T-helper 9 cell (primary cell): ENCODE measurements at places on chromosomes 6 and 20.

GRCh38 chr6:27811451-27811772, 100.8 kb downstream of the OR2B2 start:
- no peak for DNase-seq

- no peak for DNase-seq
These were observed 74.6 kb upstream of the CD93 start for GRCh38 chr20:23160536-23161243.

DNA sequence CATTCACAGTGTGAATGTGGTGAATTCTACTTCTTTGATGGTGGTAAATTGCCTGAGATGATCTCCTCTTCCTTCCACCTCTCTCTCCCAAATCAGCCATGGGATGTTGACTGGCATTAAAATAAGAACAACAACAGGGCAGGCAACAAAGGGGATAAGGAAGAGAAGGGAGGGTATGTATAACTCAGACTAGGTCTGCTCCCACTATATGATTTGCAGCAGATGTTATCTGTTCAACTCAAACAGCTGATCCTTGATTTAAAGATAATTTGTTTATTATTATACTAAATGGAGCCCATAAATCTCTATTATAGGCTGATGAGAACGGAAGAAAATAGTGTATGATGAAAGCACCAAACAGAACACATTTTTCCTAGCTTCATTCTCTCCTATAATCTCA, 262.0 kb downstream of the BTBD3 start:
- DNase-seq, result no peak

GRCh38 chr20:16411361-16411760, 161.9 kb downstream of the KIF16B start:
- no peak for DNase-seq

- DNase-seq, result no peak
These were observed 32.5 kb upstream of the PRDM1 start for GRCh38 chr6:106053484-106054205.

GRCh38 chr6:125002406-125002741, 40.1 kb downstream of the RNF217 start:
- no peak for DNase-seq

DNA sequence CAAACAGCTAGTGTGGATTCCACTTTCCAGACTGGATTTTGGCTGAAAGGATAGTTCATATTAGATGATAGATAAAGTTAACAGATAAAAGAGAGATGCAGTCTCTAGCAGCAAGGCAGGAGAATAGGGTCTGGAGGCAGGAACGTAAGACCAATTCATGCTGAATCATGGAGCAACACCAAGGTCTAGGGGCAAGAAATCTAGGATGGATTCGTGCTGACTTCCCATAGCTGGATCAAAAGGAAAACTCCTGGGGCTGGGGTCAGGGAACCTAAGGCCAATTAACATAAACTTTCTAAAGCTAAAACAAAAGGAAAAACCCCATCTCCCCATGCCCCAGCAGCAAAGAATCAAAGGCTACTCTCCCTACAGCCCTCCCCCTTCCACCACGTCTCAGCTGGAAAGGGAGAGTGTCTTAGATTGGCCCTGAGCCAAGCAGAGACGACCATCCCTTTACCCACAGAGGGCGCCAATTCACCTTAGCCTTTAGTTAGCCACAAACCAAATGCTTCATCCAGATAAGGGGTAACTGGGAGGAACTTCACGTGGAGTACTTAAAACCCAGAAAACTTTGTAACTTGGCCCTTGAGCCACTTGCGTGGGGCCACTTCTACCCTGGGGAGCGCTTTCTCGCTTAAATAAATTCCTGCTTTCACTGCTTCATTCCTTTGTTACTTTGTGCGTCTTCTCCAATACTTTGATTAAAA, 7.6 kb downstream of the TREM1 start:
- peak; percentile 38 for DNase-seq

GRCh38 chr6:34969662-34970265, 80.7 kb downstream of the ANKS1A start:
- no peak for DNase-seq

GRCh38 chr20:34242879-34243278, 1.7 kb downstream of the ASIP start:
- DNase-seq, result no peak

GRCh38 chr6:78010130-78010529, 357.3 kb downstream of the MEI4 start:
- no peak for DNase-seq

DNA sequence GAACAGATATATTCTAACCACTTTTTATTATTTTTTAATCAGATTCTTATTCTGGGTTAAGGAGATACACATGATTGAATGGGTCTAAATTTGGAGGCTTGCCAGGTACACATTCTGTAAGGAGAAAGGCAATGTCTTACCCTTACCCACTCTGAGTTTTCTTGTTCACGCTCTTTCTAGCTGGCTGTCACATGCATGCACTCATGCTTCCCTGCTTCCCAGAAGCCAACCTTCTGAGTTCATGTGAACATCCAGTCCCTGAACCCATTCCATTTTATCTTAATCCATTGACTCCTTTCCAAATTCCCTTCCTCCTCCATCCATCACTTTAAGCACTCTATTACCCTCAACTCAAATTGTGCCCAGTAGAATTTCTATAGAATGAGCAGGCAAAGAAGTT, 17.5 kb upstream of the MOCS1 start:
- no peak for DNase-seq

DNA sequence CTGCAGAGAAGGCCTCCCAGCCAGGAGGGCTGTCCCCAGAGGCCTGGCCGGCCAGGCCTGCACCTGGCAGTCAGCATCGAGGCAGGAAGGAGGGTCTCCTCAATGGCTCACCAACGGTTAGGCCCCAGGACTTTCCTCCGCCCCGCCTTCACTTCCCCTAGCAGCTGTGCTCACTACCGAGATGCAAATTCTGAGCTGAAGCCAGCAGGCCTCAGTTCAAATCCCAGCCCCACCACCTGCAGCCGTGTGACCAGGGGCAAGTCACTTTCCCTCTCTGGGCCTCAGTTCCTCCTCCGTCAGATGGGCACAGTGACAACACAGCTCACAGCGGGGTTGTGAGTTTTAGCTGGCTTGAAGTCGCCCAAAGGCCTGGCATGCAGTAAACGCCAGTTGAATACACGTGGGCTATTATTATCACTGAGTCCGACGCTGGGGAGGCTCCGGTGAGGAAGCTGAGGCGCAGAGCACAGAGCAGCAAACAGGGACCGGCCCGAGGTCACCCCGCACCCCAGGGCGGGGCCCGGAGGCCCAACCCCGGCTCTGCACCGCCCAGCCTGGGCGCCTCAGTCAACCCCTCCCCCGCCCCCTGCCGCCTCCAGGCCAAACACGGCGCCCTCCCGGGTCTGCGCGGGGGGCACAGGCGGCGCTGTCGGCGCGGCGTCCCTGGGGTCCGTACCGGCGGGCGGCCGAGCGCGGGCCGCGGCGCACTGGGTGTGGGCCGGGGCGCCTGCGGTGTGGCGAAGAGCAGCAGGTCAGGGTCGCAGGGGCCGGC, 671 bp downstream of the E2F1 start:
- DNase-seq, result peak; percentile 29

- DNase-seq, result no peak
These were observed 92.5 kb downstream of the SLC22A23 start for GRCh38 chr6:3364391-3364790.

DNA sequence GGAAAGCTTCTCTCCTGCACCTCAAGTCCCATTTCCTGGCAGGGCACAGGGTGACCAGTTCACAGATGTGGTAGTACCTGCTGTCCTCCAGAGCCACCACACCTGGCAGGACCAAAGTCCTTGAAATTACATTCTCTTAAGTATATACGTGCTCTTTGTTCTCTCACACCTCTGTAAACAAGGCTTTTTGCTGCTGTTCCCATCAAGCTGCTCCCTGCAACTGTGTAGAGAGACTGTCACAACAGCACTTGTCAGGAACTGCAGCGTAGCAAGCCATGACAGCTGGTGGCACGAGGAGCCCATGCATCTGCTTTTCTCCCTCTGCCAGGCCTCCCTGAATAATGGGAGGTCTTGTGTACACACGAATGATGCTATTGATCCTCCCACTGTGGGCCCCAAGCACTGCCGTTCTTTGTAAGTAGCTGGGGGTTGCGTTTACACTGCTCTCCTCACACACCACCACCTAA, 431.8 kb downstream of the CD83 start:
- no peak for DNase-seq

DNA sequence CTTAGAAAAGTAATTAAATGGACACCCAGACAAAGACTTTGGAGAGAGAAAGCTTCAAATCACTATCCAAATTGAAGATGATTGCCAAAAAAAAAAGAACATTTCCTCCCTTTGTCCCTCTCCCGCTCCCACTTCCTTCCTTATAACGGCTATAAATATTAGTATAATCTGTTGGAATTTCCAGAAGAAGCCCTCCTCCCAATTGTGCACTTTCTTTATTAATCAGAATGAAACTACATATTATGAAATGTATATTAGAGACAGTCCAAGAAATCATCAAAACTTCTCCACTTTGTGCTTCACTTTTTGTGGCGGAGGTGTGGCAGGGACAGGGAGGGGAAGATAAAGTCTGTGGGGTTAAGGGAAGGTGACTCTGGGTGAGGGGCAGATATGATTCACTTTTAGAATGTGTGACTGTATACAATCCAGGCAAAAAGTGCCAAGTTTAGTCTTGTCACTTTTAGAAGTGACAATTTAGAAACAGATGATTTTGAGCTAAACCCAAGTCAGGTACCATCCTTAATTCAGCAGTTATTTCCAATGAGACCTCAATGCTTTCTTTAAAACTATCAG, 195.0 kb upstream of the MARCKS start:
- DNase-seq, result no peak
